ENCODE measurements at places on chromosomes 6 and 20.

GRCh38 chr6:107123501-107123900 is 8.2 kb upstream of the BEND3 start:
- no peak for DNase-seq

GRCh38 chr6:52553719-52554118 is 23.1 kb downstream of the TRAM2 start:
- no peak for DNase-seq

DNA sequence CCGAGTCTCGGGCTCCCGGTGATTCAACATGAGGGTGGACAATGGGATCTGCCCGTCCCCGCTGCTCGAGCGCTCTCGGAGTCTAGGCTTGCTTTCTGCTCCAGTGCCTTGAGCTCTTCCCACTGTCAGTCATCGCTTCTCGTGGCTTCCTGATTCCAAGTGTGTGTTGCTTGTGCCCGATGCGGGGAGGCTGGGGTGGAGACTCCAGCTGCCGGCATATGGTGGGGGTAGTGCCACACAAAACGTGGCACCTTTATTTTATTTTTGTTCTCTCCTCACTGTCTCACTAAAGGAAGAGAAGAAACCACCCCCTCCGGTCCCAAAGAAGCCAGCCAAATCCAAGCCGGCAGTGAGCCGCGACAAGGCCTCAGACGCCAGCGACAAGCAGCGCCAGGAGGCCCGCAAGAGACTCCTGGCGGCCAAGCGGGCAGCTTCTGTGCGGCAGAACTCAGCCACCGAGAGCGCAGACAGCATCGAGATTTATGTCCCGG is 14.8 kb upstream of the MYL9 start:
- no peak for DNase-seq

DNA sequence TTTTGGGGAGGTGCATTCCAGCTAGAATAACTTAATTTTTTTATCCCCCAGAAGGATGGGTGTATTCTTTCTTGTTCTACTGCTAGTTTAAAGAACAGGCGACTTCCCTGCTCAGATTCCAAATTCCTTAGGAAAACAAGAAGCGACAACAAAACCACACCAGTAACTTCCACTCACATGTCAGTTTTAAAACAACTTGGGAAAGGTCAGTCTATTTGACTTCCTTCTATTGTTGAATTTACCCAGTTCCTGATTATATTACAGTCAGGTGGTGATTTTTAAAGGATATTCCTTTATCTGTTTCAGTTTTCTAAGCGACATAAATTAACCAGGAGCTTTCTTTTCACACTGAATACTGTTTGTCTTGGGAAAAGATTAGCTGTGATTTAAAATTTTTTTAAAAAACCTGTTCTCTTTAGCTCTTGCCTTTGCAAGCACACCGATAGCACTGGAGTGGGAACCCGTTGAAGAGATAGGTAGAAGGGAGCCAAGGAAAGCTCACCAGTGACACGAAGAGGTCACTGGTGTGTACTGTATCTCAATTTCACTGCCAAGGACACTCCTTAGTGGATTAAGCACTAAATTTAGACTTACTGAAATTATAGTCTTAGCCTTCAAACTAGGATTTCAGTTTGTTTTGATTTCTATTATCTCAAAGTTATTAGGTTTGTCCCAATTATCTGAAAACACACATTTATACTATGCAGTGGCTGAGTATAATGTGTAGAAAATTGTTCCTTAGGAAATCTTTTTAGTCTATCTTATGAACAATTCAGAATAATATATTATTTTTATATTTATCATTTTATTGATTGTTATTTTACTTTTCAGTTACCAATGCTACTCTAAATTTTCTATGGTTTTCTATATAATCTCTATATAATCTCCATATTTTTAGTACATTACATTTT is 22.3 kb downstream of the MARCKS start:
- DNase-seq = peak; percentile 12

DNA sequence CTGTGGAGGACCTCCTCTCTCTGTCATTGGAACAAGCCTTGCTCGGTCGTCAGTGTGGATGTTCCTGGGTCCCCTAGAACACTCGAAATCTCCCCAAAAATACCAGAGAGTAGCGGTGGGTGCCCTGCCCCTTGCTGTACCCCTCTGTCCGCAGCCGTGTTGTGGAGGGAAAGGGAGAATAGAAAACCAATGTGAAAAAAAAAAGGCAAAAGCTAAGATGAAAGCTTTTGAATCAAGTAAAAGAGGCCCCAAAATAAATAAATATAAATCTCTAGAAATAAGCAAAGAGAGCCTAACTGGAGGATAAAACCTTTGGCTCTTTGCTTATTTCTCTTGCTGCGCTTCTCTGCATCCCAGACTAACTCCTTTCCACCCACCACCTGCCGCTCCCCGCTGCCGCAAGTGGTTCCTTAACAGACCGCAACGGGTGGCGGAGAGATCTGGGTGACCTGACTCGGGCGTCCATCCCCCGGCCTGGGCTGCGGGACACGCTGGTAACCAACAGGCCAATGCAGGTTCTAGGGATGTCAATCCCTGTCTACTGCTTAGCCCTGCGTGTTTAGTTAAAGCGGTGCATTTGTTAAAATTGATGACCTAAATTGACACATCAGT is 110.0 kb downstream of the GPX5 start:
- DNase-seq = no peak

DNA sequence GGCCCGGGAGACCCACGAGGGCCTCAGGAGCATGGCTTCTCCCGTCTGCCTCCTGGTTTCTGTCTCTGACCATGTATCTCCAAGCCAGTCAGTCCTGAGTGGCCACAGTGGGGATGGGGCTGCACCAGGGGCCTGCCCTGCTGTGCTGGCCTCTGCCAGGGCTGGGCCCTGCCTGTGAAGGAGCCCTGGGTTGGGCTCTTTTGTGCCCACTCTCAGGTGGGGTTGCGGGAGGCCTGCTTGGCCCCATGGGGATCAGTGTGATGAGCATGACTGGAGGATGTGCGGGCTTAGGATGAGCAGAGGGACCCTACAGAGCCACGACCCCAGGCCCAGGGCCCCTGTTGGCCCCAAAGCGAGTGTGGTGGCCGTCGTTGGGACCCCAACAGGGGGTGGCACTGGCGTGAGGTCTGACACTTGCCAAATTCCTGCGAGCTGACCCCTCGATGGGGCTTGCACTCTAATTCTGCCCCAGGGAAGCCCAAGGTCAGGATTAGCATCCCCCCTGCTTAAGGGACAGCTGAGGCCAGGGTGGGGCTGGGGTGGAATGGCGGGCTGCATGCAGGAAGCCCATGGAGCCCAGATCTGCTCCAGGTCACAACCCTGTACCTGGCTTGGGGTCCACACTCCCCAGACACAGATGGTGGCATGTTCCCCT is 90.0 kb upstream of the BHLHE23 start:
- no peak for DNase-seq

DNA sequence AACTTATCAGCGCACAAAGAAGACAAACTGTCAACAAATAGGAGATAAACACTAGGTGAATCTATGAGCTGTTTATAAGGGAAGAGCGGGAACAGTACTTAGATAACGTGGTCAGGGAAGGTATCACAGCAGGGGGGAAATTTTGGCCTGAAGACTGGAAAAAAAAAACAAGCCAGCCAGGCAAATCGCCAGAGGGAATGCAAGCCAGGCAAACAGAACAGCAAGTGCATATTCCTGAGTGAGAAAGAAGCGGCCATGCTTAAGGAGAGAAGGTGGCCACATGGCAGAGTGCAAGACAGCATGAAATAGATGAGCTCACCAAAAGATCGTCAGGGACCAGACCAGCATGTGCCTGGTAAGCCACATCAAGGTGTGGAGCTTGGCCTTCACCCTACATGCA is 466.5 kb upstream of the ARID1B start:
- DNase-seq = no peak

GRCh38 chr6:35309611-35310264 is 12.1 kb downstream of the DEF6 start:
- no peak for DNase-seq

GRCh38 chr6:137871831-137872454 is 4.9 kb downstream of the TNFAIP3 start:
- DNase-seq = no peak

GRCh38 chr6:80940571-80940970 is 811.9 kb downstream of the TENT5A start:
- no peak for DNase-seq
